Mucosa of descending colon (tissue), 3 donors: ENCODE measurements at places on chromosomes 3 and 15. TPM values are rescaled to one million over a fixed set of nuclear protein-coding genes. Genes with fewer than 3 reads are reported as not detected.

GRCh38 chr3:170534227-170534626 is 51.6 kb downstream of the SLC7A14 start:
- no peak for DNase-seq

- no peak for DNase-seq
Observed at GRCh38 chr15:100704281-100705055, 102.1 kb downstream of the ASB7 start.

The CCR9 gene
- total RNA-seq = 0.12 TPM

DNA sequence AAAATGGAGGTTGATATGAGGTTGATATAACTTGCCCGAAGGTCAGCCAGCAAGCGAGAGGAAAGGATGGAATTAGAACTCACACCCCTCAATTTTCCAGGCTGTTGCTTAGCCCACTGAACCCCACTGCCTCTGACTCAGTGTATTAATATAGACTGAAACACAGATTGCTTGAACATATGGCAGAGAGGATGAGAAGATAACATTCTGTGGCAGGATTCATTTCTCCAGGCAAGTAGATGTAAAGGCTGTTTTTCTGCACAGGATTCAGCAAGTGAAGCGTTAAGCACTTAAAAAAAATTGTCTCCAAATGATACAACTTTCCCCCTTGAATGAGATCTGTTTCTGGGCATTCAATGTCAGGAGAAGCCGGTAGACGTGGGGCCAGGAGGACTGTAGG is 335.2 kb downstream of the GAP43 start:
- DNase-seq = no peak

GRCh38 chr3:158463556-158463955 is 107.4 kb upstream of the MLF1 start:
- DNase-seq = no peak

DNA sequence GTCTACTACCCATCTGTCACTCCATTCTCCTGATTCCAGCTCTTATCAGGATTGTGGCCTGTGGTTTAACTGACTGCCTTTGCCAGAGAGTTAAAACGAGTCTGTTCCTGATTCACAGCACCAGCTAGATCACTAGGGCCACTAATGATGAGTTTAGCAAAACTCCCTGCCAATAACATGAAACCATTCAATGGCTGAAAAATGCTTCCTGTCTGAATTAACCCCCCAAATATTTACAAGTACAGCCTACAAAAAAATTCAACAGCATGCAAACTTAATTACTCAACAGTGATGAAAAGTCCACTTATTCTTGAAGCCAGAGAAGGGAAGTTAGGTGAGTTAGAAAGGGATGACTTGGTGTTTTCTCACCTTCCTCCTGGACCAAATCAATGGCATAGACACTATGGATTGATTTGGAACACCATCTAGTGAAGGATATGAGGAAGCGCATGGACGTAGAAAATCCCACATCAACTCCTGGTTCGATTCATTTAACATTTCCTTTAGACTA is 141.4 kb downstream of the TGFBR2 start:
- no peak for DNase-seq

The IGSF10 gene
- total RNA-seq = 1.0 TPM

The GOLGA8G gene
- not detected for total RNA-seq

DNA sequence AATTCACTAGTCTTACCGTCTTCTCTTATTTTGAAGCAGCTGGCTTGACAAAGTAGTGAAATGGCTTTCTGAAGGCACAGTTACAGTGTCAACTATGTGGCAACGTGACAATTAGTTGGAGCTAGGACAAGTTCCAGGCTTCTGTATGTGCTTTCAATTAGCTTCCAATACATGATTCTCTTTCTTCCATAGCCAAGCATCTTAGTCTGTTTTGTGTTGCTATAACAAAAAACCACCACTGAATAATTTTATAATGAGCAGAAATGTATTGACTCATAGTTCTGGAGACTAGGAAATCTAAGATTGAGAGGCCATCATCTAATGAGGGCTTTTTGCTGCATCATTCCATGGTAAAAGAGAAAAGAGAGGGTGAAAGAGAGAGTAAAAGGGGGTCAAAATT is 365.1 kb upstream of the PLSCR5 start:
- no peak for DNase-seq

GRCh38 chr3:61416618-61417017 is 144.8 kb upstream of the PTPRG start:
- no peak for DNase-seq

The NOX5 gene
- 0.13 TPM for total RNA-seq

The CFAP100 gene
- not detected for total RNA-seq

The RBP2 gene
- total RNA-seq = 0.76 TPM

- no peak for DNase-seq
Observed at GRCh38 chr15:71945012-71945411, 134.7 kb downstream of the NR2E3 start.

The CPLX3 gene
- 0.19 TPM for total RNA-seq

GRCh38 chr15:45892182-45892581 is 257.4 kb downstream of the SQOR start:
- DNase-seq = no peak

DNA sequence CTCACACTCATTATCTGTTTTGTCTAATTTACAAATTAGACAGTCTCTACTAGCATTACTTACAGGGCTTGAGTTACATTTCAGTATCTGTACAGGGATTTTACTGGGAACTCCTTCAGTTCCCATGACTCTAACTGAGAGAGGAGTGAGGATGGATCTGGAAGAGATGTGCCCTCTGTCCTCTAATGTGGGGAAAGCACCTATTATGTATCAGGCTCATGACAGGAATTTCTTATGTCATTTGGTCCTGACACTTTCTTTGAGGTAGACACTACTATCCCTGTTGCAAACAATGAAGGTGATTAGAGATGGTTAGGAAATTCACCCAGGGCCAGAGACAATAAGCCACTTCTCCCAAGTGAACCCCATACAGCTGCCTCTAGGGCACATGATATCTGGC is 10.9 kb upstream of the NCKIPSD start:
- no peak for DNase-seq
